ENCODE measurements at places on chromosomes 4 and X.

DNA sequence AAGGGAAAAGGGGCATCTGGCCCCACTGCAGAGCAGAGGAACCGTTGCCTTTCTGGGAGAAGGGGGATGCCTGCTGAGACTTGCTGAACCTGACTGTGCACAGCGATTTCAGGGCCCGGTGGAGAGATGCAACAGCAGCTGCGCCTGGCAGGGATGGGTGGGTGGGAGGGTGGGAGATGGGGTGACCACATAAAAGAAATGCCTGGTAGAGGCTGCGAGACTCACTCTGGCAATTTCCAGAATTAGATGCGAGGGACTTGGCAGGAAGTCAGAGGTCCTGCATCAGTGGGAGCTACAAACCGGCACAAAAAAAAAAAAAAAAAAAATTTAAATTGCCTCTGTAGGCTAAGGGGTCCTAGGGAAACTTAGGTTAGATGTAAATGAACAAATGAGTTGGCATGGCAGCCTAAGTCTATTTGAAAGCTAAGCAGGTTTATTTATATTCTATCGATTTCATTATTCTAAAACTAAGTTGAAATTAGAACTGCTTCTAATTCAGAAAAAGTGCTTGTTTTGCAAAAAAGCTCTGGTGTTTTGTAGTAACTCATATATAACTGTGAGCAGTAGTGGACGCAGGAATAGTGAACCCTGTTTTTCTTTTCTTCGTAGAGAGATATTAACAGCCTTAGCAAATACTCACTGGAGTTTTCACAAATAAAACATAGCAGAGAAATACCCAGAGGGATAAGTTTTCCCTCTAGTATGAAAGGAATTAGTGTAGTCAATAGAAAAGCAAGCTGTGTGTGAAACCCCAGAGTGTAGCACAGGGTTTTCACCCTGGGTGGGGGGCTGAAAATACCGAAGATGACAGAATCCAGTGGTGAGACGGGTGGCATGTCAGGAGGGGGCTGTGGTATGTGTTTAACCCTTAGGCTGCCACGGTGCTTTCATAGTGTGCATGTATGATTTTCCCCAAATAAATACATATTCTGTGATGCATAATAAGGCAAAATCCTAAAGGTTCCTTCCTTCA, 130.1 kb downstream of the EGF start:
- no peak for DNase-seq

GRCh38 chr4:159126716-159127115, 23.8 kb downstream of the RAPGEF2 start:
- DNase-seq, result no peak

DNA sequence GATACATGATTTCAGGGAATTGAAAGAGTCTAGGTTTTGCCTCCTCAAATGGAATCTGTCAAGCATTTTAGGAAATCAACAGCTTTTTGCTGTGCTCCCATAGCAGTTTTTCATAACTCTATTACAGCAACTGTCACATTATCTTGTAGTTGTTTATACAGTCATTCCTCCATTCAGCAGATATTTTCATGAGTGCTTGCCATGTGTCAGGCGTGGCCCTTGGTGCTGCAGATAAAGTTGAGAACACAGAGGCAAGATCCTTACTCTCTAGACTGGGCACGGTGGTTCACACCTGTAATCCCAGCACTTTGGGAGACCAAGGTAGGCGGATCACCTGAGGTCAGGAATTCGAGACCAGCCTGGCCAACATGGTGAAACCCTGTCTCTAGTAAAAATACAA, 67.3 kb downstream of the MCUB start:
- DNase-seq, result no peak

DNA sequence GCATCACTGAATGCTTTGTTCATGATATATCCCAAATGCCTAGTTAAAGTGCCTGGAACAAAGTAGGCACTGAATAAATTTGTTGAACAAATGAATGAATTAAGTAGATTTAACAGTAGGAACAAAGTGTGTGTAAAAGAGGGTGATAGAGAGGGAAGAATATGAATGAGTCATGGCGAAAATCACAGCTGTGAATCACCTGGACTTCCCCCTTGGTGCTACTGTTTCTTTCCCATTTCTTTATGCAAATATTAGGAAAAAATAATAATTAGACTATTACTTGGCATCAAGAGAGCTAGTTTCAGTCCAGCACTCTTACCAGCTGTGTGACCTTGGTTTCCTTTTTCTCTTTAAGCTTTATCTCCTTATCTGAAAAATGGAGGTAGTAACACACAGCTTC, 9.2 kb downstream of the SPIN3 start:
- DNase-seq, result no peak

DNA sequence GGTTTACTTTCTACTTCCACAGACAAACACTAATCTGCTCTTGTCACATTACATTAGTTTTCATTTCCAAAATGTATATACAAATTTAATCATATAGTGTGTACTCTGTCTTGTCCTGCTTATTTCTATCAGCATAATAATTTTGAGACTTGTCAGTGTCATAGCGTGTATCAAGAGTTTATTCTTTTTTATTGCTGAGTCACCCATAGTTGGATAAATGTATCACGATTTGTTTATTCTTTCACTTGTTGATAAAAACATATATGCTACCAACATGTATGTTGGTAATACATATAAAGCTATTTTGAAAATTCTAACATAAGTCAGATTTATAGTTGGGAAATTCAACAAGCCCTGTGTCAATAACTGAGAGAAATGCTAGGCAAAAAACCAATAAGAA, 261.2 kb downstream of the TRAM1L1 start:
- no peak for DNase-seq

DNA sequence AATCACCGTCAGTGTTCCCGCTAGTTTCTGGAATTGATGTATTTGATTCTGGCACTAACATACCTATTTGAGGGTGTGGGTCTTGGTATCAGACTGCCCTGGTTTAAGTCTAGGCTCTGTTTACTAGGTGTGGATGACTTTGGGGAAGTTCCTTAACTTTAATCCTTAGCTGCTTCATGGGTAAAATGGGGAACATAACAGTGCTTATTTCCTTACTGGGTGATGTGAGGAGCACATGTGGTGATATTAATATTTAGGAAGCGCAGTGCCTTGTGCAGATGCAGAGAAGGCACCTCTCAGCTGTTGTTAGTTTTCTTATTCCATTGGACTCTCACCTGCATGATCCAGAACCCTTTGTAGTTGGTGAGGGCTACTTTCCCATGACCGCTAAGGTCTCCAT, 17.1 kb downstream of the RNF4 start:
- DNase-seq, result no peak
